ENCODE measurements at places on chromosomes 7 and 10.

- no peaks in the 10 kb centered on the region for H3K4me1 ChIP-seq
- no peaks in the 10 kb centered on the region for H3K36me3 ChIP-seq
- H3K27ac ChIP-seq = no peak overlapping the region
- H3K4me3 ChIP-seq = no peak overlapping the region
- H3K27me3 ChIP-seq = peaks cover 16% of the 10 kb centered on the region
These were observed 24.9 kb upstream of the NEBL start for GRCh38 chr10:20922033-20922432.

DNA sequence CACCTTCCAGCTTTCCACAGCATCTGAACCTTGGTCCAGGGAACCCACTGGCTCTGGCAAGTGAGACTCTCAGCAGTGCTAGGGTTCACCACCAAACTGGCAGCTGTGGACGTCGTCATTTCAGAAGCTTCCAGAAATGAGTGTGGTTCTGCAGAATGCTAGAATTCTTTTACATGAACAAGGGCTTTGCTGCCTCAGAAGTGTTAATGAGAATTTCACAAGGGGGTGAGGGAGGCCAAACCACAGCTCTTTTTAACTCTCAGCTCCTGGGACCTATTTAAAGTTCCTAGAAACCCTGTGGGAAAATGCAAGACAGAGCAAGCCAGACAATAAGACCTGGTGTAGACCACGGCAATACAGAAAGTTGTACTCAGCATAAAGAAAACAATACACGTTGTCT is 129.3 kb upstream of the BET1 start:
- H3K27ac ChIP-seq = no peak overlapping the region
- ATAC-seq = no peak
- no peaks in the 10 kb centered on the region for H3K36me3 ChIP-seq
- H3K27me3 ChIP-seq = no peaks in the 10 kb centered on the region

- no peak overlapping the region for H3K4me3 ChIP-seq
- no peak overlapping the region for H3K27ac ChIP-seq
- H3K27me3 ChIP-seq = peaks cover 8% of the 10 kb centered on the region
- no peaks in the 10 kb centered on the region for H3K36me3 ChIP-seq
- no peak for ATAC-seq
- H3K4me1 ChIP-seq = no peaks in the 10 kb centered on the region
These were observed 237.3 kb downstream of the NSUN6 start for GRCh38 chr10:18414061-18414460.

- no peak overlapping the region for H3K27ac ChIP-seq
- H3K36me3 ChIP-seq = no peaks in the 10 kb centered on the region
- no peak overlapping the region for H3K4me3 ChIP-seq
- H3K4me1 ChIP-seq = no peaks in the 10 kb centered on the region
- peaks cover 31% of the 10 kb centered on the region for H3K27me3 ChIP-seq
These were observed 13.5 kb upstream of the EGFR start for GRCh38 chr7:55005241-55005851.

- H3K36me3 ChIP-seq = no peaks in the 10 kb centered on the region
- H3K27me3 ChIP-seq = no peaks in the 10 kb centered on the region
- no peak overlapping the region for H3K27ac ChIP-seq
- no peak for ATAC-seq
- H3K4me1 ChIP-seq = no peaks in the 10 kb centered on the region
These were observed 47.7 kb upstream of the RNF148 start for GRCh38 chr7:122750389-122750788.

GRCh38 chr10:86055928-86056327 is 310.7 kb downstream of the GRID1 start:
- H3K27me3 ChIP-seq = peaks cover 12% of the 10 kb centered on the region
- no peak overlapping the region for H3K4me3 ChIP-seq
- ATAC-seq = no peak
- no peaks in the 10 kb centered on the region for H3K4me1 ChIP-seq

GRCh38 chr7:134474828-134475227 is 15.9 kb upstream of the AKR1B1 start:
- no peaks in the 10 kb centered on the region for H3K27me3 ChIP-seq
- H3K36me3 ChIP-seq = no peaks in the 10 kb centered on the region

DNA sequence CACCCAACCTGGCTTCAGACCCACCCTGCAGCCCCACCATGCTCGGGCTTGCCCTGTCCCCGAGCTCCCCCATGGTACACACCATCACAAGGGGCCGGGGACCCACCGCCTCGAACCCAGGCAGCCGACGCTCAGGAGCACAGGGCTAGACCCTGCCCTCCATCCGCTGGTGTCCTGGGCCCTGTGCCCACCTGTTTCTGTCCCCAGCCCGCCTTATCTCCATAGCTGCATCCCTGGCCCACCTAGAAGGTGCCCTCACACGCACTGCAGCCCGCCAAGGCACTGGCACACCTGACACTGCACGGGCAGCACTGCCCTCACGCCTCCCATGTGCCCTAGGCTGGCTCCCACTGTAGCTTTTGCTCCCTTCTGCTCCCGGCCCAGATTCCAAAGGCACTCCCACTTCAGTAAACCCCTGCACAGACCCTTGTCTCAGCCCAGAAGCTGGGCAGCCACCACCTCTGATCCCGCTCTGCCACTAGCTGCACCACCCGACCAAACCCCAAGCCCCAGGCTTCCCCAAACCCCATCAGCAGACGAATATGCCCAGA is 17.1 kb downstream of the YKT6 start:
- H3K4me3 ChIP-seq = no peak overlapping the region
- no peak overlapping the region for H3K27ac ChIP-seq
- H3K36me3 ChIP-seq = no peaks in the 10 kb centered on the region
- peaks cover 14% of the 10 kb centered on the region for H3K4me1 ChIP-seq
- no peak for ATAC-seq
- peaks cover 12% of the 10 kb centered on the region for H3K27me3 ChIP-seq

- H3K4me3 ChIP-seq = no peak overlapping the region
- peaks cover 8% of the 10 kb centered on the region for H3K4me1 ChIP-seq
- no peak overlapping the region for H3K27ac ChIP-seq
- H3K27me3 ChIP-seq = no peaks in the 10 kb centered on the region
These were observed 52.5 kb downstream of the PRF1 start for GRCh38 chr10:70549962-70550458.

DNA sequence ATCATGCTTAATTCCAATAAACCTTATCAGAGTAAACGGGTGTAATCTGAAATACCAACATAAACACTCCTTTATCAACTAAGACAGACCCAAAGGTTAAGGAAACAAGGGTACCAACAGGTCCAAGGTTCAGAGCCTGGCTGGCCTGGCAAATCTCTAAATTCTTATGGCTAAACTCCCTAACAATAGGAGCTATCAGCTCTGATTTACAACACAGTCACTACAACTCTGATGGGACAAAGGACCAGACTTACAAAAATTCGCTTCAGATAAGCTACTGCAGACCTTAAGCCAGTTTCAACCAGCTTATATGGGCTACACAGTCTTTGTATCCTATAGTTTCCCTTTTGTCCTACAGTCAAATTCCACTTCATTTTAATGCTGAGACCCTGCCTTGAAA is 381.9 kb downstream of the ZWINT start:
- no peaks in the 10 kb centered on the region for H3K27me3 ChIP-seq
- ATAC-seq = no peak
- no peaks in the 10 kb centered on the region for H3K4me1 ChIP-seq
- no peak overlapping the region for H3K4me3 ChIP-seq
- H3K36me3 ChIP-seq = no peaks in the 10 kb centered on the region
- no peak overlapping the region for H3K27ac ChIP-seq

DNA sequence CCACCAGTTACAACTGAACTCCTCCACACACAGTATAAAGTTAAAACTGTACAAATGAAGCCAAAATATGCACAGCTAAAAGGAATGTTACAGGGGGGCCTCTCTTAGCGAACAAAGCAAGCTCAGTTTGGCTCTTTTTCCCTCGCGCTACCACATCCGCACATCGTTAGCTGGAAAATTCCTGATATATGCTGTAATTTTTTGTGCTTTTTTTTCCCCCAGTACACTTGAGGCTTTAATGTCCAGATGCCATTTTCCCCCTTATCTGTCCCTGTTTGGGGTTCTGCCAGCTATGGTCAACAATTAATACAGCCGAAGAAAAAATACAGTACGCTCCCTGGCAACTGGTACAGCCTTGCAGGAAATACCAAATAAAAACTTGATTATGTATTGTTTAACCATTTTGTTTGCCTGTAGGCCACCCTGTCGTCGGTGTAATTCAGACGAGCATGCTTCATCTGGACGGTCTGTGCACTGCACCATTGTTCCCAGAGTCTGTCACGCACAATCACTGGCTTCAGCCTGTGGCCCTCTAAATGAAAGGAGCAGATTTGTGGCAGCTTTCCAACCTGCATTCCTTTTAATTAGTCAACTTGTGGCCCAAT is 108.1 kb upstream of the FAM133B start:
- H3K27ac ChIP-seq = no peak overlapping the region
- H3K36me3 ChIP-seq = no peaks in the 10 kb centered on the region

DNA sequence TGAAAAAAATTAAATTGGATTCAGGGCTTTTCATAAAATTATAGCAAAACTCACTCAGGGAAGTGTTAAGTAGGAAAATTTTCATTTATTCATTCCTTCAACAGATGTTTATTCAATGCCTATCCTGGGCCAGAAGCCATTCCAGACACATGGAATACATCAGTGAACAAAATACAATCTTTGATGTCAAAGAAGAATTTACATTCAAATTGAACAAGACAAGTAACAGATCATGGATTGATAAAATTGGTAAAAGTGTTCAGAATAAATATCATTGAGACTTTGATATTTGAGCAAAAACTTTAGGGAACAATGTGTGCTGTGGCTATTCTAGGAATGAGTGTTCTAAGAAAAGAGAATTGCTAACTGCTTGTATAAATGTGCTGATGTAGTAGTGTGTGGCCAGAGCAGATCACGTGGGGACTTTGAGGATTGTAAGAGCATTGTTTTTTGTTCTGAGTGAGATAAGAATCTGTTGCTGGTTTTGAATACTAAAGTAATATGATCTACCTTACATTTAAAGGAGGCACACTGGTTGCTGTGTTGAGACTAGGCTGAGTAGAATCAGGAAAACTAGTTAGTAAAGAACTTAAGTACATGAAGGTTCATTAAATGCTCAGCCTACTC is 957.2 kb downstream of the PCDH15 start:
- H3K27ac ChIP-seq = no peak overlapping the region
- no peaks in the 10 kb centered on the region for H3K27me3 ChIP-seq
- H3K4me3 ChIP-seq = no peak overlapping the region
- H3K4me1 ChIP-seq = no peaks in the 10 kb centered on the region
- no peak for ATAC-seq
- no peaks in the 10 kb centered on the region for H3K36me3 ChIP-seq

DNA sequence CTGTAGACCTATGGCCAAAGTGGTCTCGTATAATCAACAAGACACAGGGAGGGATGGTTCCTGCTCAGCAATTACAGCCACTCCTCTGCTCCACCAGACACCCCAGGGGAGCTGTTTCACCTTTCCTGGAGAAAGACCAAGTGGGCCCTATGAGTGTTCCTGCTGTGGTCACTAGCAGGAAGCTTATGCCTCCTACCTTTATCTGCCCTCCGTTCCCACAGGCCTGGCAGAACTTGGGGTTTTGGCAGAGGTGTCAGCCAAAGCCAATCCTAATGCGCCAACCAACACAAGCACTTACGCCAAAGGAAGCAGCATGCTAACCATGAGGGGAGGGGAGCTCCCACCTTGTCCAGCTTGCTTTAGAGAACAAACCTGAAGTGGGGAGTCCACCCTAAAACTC is 31.2 kb downstream of the XPNPEP1 start:
- H3K4me1 ChIP-seq = peaks cover 28% of the 10 kb centered on the region
- ATAC-seq = no peak

DNA sequence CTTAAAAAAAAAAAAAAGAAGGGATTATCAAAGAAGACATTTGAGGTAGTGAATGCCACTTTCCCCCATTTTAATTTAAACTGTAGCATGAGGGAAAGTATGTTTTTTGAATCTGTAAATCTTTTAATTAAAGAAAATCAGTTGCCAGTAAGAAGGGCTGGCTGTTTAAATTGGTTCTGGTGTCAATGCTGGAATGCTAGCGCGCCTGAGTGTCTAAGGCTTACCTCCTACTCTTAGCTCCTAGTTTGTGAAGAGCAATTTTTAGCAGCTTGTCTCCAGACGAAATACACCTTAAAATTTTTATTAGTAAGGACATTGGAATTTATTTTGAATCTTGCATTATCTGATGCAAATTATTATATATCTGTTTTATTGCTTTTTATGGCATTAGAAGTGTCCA is 54.1 kb downstream of the UBE3C start:
- no peaks in the 10 kb centered on the region for H3K4me1 ChIP-seq
- H3K4me3 ChIP-seq = no peak overlapping the region
- H3K27me3 ChIP-seq = no peaks in the 10 kb centered on the region
- H3K27ac ChIP-seq = no peak overlapping the region

- no peaks in the 10 kb centered on the region for H3K4me1 ChIP-seq
- H3K36me3 ChIP-seq = no peaks in the 10 kb centered on the region
- no peak overlapping the region for H3K4me3 ChIP-seq
- H3K27ac ChIP-seq = no peak overlapping the region
These were observed 113.4 kb downstream of the SEM1 start for GRCh38 chr7:96596120-96596826.

DNA sequence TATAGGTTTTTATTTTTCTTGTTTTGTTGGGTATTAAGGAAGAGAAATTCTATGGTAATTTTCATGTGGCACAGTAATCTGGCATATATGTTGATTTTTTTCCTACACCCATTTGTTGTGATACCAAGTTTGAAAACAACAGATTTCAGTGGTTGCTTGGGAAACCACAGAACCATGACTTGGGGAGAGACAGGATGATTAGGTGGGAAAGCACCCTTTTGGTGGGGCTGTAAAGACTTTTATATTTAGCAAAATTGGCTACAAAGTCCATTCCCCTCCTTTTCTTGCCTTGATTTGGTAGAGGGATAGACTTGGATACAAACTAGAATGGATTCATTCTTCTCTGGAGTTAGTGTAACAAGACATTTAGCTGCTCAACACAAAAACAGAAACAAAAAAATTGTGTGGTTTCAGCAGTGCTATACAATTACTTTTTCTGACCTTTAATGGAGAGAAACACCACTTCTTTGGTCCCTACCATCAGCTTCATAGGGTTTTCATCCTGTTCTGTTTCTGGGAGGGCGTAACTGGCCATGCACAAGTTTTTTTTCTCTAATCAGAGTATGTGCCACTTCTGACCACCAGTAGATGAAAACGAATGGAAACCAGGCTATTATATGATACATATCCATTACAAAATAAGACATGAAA is 52.7 kb downstream of the FIGNL1 start:
- peaks cover 73% of the 10 kb centered on the region for H3K4me1 ChIP-seq
- peak; percentile 58 for ATAC-seq

GRCh38 chr10:47254611-47255010 is 45.4 kb upstream of the GDF10 start:
- peak overlapping the region; percentile 87 for H3K27ac ChIP-seq
- H3K27me3 ChIP-seq = no peaks in the 10 kb centered on the region
- H3K4me3 ChIP-seq = no peak overlapping the region
- peaks cover 22% of the 10 kb centered on the region for H3K4me1 ChIP-seq
- ATAC-seq = no peak

GRCh38 chr10:6022660-6023059 is 39.5 kb downstream of the IL2RA start:
- H3K4me3 ChIP-seq = no peak overlapping the region
- H3K4me1 ChIP-seq = peaks cover 13% of the 10 kb centered on the region
- peaks cover 67% of the 10 kb centered on the region for H3K36me3 ChIP-seq
- H3K27me3 ChIP-seq = no peaks in the 10 kb centered on the region
- no peak overlapping the region for H3K27ac ChIP-seq
- ATAC-seq = no peak

GRCh38 chr7:158424011-158424410 is 163.6 kb downstream of the PTPRN2 start:
- H3K36me3 ChIP-seq = no peaks in the 10 kb centered on the region
- no peak for ATAC-seq
- H3K4me3 ChIP-seq = no peak overlapping the region
- no peaks in the 10 kb centered on the region for H3K4me1 ChIP-seq

GRCh38 chr10:121886997-121887622 is 40.7 kb downstream of the ATE1 start:
- H3K36me3 ChIP-seq = peaks cover 16% of the 10 kb centered on the region
- no peak overlapping the region for H3K4me3 ChIP-seq
- H3K27me3 ChIP-seq = no peaks in the 10 kb centered on the region
- no peak overlapping the region for H3K27ac ChIP-seq
- H3K4me1 ChIP-seq = peaks cover 7% of the 10 kb centered on the region
- no peak for ATAC-seq

Measured in stimulated activated memory B cell treated with anti-CD40 and anti-IgM and Interleukin-4, amounts not matched to agents 10 μg/mL and 1 μg/mL and 100 μg/mL, for 72 hours (primary cell).